ENCODE measurements at places on chromosomes 1 and 21. TPM values are rescaled to one million over a fixed set of nuclear protein-coding genes. Genes with fewer than 3 reads are reported as not detected.
A peak's percentile ranks its signal among the peaks of the same experiment; 100 is the strongest.

- no peak for DNase-seq
These were observed 1075.0 kb downstream of the TTLL7 start for GRCh38 chr1:82923931-82924330.

GRCh38 chr21:43754948-43755781 is 20.9 kb downstream of the CSTB start:
- no peak for DNase-seq

DNA sequence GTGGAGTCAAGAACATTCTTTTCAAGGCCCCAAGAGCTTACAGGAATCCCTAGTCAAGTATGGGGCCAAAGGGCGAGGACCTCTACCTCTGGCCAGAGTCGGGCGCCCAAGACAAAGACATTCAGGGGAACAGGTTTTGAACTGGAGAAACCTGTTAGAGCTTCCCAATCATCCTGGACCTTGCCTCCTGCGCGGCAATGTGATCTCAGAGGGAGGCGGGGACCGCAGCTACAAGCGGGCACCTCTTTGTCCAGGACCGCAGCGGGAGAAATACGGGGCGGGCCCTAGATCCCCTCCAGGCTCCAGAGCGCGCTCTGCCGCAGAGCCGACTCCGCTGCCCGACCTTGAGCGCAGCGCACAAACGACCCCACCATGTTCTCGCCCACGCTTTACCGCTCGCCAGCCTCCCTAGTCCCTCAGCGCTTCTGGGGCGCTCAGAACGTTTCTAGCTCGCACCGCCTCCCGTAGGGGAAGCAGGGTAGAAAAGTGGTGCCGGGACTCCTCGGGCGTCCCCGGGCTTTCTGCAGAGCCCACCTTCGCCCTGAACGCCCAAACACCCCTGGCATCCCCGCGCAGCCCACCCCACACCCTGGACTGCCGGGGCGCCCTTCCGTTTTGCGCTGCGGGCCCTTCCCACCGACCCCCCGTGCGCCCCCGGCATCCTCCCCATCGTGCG is 28.1 kb downstream of the RABIF start:
- DNase-seq = peak; percentile 34

DNA sequence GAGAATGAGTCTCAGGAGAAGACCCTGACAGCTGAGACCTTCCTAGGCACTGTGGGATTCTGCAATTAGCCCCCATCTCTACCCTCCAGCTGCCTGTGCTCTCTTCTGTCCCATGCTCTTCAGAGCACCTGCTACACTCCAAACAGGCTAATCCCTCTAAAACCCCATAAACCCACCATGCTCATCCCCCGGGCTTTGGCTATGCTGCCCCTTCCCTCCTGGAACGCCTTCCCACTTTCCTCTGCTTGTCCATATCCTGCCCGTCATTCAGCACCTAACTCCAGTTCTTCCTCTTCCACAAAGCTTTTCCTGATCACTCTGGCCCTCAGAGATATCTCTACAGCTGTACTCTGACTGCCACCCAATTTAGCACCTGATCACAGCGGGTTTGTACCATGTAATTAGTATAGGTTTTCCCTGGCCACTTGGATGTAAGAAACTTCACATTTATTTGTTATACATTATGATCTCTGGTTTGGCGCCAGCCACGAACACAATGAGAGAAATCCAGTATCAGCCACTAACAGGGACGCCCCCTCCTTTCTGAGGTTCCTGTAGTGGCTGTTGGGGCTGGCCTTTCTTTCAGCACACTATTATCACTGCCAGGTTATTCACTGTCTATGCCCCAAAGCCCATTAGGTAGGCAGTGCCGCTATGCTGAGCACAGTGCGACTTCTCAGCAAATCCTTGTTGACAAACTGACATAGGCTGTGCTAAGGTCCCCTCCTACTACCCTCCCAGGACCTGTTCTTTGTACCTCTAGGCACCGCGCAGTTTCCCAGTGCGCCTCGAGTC is 45.1 kb downstream of the CDC7 start:
- no peak for DNase-seq

- DNase-seq = no peak
These were observed 12.6 kb upstream of the LAMTOR5 start for GRCh38 chr1:110420023-110420662.

DNA sequence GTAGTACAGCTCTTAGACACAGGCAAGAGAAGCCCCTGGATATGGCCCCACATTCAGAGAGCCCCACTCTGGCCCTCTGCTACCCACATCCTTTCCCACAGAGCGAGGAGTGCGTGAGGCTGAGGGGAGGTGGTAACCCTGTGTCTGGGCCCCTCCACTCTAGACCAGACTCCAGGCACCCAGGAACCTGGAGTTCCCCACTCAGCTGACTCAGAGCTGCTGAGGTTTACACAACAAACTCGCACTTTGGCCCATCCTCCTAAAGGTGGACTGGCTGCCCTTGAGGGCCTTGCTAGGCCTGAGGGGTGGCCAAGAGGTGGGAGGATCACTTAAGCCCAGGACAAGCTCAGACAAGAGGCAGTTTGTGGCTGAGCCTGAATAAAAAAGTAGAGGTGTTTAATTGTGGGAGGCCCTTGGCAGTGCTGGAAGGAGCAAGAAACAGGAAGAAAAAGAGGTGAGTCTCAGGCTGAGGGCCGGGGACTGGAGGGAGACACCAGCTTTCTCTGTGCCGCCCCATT is 10.7 kb downstream of the MR1 start:
- DNase-seq = peak; percentile 41

Gene RGS1
- total RNA-seq = 12.0 TPM
